ENCODE measurements at places on chromosomes 1 and 21.

DNA sequence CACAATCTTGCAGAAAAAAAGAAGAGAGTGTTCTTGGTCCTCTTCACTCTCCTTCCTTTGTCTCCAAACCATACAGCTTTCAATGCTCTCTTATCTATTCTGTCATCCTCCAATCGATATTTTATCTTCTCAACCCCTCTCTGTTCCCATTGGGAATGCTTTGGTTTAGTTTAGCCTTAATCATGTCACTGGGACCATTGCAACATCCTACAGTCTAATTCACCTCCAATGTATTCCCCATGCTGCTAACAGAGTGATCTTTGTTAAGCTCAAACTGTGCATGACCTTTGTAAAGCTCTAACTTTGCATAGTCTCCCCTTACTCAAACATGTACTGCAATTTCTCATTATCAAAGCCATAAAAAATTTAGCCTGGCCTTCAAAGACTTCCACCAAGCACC, 2.9 kb downstream of the MPL start:
- DNase-seq: no peak

- DNase-seq: no peak
Observed at GRCh38 chr1:114152089-114152507, 1.6 kb downstream of the SYT6 start.

DNA sequence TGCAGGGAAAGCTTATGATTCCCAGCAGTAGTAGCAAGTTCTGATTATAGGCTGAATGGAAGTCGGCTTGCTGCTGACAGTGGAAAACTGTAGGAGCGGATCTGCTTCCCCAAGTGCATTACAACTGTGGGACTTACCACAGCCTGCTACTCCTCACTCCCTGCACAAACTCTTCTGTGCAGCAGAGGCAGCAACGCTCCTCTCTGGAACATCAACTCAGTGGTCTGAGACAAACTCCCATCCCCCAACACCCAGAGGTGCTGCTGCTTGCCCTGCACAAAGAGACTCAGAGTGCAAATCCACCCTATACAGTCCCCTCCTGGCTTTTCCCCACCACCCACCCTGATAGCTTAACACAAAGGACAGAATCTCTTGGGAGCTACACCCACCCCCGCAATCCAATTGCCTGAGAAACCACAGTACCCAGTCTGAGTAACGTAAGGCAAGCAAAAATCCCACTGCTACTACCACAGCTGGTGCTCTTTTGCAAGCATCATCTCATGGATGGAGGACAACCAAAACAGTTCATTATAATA, 1455.2 kb downstream of the AMY1C start:
- DNase-seq: no peak

DNA sequence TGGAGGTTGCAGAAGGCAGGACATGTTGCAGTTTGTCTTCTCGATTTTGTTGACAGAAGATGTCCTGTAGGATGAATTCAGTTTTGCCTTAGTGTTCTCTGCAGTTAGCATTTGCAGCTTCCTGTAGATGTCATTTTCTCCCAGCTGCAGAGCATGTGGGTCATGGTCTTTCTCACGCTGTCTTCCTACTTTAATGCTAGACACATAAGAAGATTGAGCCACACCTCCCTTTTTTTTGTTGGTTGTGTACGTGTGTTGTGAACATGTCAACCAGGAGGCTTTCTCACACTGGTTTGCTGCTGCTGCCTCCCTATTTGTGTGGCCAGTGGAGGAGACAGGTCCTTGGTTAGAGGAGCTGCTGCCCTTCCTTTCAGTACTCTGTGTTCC, 110.7 kb downstream of the VPS13D start:
- no peak for DNase-seq

DNA sequence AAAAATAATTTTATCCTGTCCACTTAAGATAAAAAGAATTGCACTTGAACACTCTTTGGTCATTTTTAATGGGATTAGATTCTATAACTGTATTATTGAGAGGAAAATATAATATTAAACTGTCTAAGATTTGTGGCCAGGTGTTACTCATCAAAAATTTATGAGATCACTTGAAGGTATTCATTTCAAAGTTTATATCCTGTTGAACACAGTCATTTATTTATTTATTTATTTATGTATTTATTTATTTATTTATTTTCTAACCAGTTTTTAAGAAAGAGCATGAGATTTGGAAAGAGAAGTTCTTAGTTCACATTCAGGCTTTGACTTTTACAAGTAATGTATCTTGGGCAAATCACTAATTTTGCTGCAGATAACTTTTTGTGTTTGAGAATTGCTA, 692.7 kb downstream of the LTN1 start:
- no peak for DNase-seq
